ENCODE measurements at places on chromosomes 5 and 9.

- DNase-seq: no peak
These were observed 413.2 kb downstream of the ACTL7B start for GRCh38 chr9:108442627-108443018.

DNA sequence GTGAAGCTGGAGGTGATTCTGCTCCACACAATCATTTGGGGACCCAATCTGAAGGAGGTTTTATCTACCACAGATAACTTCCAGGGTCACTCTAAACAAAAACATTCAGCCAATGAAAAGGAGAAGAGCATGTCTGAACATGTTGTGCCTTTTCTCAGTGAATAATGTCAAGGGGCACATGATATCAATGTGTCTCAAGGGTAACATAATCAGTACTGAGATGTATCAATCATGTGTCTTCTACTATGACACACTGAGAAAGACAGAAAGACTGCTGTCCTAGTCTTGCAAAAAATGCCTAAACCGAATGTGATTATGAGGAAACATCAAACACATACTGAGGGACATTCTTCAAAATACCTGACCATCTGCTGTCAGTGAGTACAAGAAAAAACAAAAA lies 25.4 kb upstream of the RASA1 start:
- DNase-seq: no peak

DNA sequence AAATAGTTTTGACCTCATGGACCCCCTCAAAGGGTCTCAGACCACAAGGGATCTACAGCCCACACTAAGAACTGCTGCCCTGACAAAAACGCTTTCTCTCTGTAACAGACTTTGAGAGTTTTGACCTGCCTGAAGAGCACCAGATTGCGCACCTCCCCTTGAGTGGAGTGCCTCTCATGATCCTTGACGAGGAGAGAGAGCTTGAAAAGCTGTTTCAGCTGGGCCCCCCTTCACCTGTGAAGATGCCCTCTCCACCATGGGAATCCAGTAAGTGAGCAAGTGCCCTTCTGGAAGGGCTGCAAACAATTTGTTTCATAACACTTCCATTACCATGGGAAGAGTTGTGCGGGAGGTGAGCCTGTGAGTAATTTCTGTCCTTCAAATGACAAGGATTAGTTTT lies 6.0 kb downstream of the PTTG1 start:
- no peak for DNase-seq

DNA sequence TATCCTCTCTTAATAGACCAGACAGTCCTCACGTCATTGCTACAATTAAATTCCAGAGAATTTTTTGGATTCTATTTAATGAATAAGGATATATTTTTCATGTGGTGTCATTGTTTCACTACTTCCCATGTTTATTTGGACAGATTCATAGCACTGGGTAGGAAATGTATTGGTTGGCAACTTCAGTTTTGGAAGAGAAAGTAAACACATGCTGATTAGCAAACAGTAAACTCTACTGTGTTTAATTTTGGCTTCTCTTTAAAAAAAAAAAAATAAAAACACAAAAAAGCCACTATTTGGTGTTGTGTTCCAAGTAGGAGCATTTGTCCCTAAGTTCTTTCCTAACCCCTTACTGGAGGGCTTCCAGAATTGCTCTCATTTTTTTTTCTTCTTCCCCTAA lies 77.3 kb downstream of the NFIB start:
- no peak for DNase-seq

DNA sequence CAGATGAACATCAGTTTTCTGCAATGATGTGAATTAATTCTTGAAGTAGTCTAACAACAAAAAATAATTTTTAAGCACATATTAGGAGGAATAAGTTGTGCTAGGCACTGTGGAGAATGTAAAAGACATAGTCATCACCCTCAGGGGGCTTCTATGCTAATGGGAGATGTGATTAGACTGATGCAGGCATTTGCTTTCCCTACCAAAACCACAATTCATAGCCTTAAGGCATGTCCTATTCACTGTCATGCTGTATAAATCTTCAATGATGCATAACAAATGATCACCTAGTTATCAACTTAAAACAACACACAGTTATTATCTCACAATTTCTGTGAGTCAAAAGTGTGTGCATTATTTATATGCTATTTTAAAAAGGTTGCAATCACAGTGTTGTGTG lies 422.6 kb downstream of the MAN2A1 start:
- no peak for DNase-seq

GRCh38 chr9:109588415-109588814 lies 90.3 kb upstream of the PTPN3 start:
- no peak for DNase-seq

DNA sequence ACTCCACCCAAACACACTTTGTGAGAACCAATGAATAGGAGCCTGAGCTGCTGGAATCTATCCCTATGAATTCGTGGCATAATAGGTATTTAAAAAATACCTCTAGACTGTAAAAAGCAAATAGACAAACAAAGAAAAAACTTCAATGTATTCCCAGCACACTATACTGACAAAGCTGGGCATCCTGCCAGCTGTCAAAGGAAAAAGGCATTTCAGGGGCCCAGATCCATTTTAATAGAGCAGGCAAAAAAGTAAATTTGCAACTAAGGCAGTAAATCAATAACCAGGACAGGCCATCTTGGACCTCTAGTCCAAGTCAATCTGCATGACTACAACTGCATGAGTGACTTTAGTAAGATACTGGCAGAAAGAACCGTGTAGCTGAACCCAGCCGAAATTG lies 25.6 kb upstream of the LARP1 start:
- no peak for DNase-seq
